ENCODE measurements at places on chromosomes 5 and 9.
A peak's percentile ranks its signal among the peaks of the same experiment; 100 is the strongest.

GRCh38 chr9:36905101-36906066 lies 128.7 kb downstream of the PAX5 start:
- no peak for DNase-seq

GRCh38 chr5:69152731-69153130 lies 14.2 kb upstream of the CCNB1 start:
- DNase-seq = no peak

GRCh38 chr5:157269761-157270272 lies 3.9 kb downstream of the CYFIP2 start:
- no peak for DNase-seq

- DNase-seq = peak; percentile 81
These were observed 70.5 kb downstream of the ERP44 start for GRCh38 chr9:100028201-100028784.

DNA sequence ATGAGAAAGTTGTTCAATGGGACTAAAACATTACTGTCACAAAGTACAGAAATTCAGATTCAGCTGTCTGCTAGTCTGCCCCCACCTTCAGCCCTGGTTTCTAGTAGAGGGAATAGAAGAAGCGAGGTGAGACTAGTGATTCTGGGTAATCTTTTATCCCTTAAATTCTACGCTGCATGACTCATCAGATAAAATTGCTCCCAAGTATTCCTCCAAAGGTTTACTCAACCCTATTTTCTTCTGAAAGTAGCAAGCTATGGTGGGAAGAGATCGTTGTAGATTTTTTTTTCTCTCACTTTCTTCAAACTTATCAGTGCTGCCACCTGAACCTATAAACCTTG lies 318.9 kb upstream of the RIOK2 start:
- DNase-seq = no peak

DNA sequence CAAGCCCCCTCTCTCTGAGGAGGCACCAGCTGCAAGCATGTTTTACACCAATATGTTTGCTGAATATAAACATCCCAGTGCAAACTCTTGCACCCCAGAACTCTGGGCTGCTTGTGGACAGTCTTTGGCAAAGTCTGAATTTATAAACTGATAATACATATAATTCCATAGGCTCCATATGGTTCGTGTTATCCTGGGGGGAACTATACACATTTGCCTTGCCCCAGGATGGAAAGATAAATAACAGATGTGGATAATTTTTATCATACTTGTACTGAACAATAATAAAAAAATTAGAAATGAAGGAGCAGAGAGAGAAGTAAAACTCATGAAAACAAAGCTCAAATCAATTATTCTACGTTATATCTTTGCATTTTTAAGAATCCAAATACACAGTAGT lies 50.6 kb upstream of the GAS1 start:
- DNase-seq = no peak

GRCh38 chr5:78803353-78803752 lies 154.8 kb upstream of the LHFPL2 start:
- DNase-seq = peak; percentile 55

DNA sequence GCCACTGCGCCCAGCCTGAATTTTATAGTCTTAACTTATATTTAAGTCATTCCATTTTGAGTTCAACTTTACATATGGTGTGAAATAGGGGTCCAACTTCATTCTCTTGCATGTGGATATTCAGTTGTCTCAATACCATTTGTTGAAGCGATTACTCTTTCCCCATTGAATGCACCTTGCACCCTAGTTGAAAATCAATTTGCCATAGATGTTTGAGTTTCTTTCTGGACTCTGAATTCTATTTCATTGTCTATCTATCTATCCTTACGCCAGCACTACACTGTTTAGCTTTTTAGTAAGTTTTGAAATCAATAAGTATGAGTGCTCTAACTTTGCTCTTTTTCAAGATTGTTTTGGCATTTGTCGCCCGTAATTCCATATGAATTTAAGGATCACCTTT lies 49.8 kb downstream of the TMOD1 start:
- no peak for DNase-seq

DNA sequence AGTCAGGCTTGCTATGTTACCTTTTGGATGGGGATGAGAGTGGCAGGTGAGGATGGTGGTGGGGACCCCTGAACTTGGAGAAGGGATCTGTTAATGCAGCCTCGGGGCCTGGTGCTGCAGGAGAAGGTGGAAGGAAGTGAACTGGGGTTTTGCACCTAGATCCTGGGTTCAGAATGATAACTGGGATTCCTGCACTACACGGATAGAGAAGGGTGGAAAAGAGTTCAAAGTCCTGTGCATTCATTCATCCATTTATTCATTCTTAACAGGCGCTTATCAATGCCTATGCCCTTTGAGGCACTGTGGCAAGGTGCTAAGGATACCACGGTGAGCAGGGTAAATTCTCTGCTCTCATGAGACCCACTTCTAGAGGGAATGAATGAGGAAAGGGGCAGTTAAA lies 41.7 kb upstream of the TJP2 start:
- DNase-seq = no peak

GRCh38 chr9:98087420-98088354 lies 31.2 kb downstream of the NANS start:
- no peak for DNase-seq

DNA sequence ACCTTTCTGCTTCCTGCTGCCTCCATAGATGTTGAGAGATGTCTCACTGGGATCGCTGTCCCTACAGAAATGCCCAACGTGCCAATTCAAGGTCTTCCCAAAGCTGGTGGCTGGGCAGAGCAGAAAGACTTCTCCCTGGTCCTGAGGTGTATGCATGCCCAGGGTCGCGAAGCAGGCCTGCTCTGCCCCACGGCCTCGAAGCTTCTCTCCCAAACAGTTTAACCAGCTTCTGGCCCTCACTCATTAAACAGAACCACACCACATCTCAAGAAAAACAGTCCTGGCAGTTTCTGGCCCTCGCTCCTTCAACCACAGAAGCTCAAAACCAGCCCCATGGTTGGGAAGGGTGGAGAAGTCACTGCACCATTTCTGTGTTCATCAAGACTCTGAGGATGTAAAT lies 14.7 kb upstream of the SMIM32 start:
- DNase-seq = no peak

DNA sequence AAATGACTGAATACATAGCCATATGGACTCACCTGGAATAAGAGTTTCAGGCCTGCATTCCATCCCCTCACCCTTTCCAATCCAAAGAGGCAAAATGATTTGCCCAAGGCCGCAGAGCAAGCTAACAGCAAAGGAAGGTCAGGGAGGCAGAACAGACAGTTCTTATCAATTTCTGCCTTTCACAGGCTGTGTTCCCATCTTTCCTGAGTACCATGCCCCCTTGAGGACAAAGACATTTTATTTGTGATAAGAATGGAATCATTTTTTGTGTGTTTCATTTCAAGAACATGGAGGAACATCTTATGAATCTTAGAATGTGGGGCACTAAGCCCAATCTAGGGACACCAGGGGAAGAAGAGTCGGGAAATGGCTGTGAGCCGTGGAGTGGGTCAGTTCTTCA lies 13.9 kb downstream of the LHFPL2 start:
- no peak for DNase-seq

DNA sequence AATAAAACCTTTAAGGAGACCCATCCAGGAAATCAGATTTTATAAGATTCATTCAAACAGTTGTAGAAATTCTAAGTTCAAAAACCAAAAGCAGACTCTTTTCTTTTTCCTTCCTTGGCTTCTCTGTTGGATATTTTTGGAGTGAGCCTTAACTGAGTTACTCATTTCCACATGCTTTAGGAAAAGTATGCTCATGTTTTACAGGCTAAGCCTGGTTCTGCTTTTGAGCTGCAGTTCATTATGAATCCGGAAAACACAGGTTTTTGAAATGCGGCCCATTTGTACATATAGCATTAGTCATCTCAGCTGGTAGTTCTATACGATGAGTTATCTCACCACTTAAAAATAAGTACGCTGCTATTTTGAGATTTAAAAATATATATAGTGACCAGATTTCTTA lies 156.6 kb upstream of the DMRT1 start:
- no peak for DNase-seq

GRCh38 chr9:79577969-79578723 lies 6.4 kb downstream of the TLE4 start:
- DNase-seq = peak; percentile 95

DNA sequence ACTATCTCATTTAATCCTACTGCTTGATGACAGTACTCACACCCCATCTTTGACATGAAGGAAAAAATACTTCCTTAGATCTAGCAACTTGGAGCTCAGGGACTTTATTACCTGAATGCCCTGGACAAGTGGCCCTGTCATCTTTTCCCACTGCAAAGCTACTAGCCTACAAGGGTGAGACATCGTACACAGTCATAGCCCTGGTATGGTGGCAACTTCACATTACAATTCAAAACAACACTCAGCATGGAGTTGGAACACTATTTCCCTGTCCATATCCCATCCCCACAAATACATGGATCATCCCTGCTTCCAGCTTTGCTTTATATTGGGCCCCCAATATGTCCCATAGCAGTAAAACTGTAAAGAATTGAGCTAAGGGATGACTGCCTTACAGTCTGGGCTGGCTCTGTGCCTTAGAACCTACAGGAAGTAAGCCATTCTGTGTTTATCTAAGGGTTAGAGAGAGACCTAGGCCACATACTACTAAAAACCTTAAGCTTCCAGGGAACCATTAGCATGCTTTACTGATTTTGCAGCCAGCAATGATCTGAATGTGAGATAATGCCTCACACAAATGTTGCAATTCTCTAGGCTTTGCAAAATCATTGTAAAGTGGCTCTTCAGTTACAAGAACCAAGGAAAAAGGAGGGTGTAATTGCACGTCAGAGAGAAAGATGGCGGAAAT lies 55.9 kb downstream of the OTULIN start:
- DNase-seq = no peak

DNA sequence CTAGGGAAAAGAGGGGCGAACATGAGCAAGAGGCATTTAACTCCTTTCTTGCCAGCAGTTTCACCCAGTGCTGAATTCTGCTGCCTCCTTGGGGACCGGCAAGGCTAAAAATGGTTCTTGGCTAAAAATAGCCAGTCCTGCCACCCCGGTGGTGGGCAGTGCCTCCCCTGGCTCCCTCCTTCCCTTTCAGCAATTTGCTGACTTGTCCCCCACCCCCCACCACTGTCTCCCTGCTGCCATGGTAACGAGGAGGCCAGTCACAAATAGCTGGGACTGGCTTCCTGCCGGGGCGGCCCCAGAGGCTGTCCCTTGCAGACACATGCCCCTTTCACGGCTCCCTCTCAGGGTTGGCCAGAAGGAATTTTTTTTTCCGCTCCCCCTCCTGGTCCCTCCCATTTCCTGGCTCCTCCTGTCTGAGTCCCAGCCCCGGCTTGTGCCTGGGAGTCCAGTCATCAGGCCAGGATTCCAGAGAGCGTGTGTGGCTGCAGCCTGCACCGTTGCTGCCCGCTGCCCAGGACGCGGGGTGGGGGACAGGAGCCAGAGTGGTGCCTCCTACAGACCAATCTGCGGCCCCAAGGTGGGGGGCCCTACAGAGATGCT lies 130.3 kb downstream of the RGS3 start:
- DNase-seq = peak; percentile 98

GRCh38 chr5:22431406-22431805 lies 421.7 kb downstream of the CDH12 start:
- no peak for DNase-seq

DNA sequence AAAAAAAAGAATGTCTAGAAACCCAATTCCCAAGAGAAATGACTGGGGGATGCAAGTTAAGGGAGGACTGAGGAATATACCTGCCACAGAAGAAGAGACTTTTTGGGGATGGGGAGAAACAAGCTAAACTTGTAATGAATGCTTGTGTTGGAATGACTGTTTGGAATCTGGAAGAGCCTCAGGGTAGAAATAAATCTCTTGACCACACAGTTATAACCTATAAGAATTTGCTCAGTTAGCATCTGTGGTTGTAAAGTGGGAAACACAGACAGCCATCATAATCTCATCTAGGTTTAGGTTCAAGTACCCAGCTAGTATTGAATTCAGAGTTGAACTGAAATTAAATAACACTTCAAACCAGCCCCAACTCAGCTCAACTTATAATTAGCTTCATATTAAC lies 678.3 kb upstream of the CHD1 start:
- DNase-seq = no peak

DNA sequence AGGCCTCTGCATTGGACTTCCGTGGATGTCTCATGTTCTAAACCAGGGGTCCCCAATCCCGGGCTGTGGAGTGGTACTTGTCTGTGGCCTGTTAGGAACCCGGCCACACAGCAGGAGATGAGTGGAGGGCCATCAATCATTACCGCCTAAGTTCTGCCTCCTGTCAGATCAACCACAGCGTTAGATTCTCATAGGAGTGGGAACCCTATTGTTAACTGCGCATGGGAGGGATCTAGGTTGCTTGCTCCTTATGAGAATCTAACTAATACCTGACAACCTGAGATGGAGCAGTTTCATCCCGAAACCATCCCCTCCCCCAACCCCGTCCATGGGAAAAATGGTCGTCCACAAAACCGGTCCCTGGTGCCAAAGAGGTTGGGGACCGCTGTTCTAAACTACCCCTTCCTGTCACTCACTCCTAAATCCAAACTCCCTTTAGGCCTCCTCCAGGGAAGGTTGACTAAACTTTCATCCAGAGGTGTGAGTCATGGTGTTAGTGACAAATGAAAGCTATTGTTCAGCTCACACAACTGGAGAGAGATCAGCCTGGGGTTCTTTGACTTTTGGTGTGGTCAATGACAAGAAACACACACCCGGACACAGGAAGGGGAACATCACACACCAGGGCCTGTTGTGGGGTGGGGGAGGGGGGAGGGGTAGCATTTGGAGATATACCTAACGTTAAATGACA lies 9.5 kb downstream of the KCNV2 start:
- no peak for DNase-seq

GRCh38 chr9:135579889-135580660 lies 18.5 kb downstream of the PAEP start:
- no peak for DNase-seq
